HuH-7 (cell line): ENCODE measurements at places on chromosomes 3 and 15.

- DNase-seq, result no peak
Observed at GRCh38 chr3:194384156-194384555, 14.6 kb upstream of the LRRC15 start.

DNA sequence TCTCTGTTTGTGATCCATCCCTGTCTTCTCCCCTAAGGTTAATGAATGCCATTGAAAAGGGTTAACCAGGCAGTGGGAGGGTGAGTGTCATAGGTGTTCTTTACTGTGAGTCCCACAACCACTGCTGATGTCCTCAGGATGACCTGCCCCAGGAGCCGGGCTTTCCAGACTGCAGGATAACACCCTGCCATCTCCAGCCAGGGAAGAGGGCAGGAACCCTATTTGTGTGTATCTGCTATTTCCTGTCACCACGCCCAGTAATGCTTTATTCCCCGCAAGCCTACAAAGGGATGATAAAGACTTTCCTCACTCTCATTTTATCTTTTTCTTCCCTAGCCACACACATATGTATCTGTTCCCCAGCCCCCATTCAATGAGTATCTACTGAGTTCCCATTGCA lies 15.6 kb upstream of the CTXND1 start:
- no peak for DNase-seq

- no peak for DNase-seq
Observed at GRCh38 chr3:188465311-188465710, 311.4 kb downstream of the LPP start.

DNA sequence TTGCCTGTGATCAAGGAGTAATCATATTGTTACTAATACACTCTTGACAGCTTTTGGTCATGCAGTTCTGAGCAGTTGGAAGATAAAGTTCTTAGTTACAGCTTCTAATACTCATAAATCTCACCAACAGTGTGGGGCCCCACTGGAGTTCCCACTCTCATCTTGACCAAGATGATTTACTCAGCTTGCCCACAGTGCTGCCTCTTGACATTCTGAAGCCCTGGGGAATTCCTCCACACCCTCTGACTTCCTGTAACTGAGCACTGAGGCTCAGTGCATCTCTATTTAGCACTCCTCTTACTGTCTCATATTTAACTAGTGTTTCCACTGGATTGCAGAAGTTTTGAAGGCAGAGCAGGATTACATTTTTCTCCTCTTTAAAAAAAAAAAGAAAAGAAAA lies 1.9 kb upstream of the ARL6IP5 start:
- DNase-seq, result no peak

DNA sequence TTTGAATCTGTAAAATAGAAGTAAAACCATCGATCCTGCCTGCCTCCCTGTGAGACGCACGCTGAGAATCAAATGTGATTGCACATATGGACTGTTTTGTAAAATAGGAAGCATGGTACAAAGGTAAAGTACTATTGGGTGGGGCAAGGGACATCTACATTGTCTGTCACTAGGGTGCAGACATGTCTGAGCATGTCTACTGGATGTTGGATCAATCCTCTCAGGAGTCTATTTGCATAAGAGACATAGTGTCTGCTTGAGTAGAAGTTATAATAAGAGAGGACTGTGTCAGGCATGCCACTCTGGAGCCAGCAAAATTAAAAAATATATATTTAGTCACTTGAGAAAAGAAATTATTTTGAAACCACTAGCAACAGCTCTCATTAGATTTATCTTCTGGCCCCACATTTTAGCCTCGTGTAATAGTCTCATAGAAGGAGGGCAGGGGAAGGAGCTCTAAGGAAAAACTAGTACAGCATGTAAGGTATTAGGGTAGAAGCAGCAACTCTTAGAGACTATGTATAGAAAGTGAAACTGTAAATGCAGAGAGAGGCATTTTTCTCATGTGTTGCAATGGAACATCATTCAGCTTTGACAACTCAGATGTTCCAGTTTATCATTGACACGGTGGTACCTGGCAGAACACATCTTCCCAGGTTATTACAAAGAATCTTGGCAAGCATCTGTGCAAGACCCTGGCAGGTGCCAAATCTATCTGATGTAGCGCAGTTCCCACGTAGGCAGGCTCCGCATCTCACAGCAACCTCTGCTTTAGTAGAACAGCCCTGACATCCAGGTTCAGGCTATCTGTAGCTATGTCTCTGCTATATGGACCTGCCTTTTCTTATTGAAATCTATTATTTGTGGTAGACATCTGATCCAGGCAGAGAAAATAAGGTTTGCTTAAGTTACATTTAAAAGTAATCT lies 85.2 kb upstream of the CHL1 start:
- DNase-seq, result no peak

DNA sequence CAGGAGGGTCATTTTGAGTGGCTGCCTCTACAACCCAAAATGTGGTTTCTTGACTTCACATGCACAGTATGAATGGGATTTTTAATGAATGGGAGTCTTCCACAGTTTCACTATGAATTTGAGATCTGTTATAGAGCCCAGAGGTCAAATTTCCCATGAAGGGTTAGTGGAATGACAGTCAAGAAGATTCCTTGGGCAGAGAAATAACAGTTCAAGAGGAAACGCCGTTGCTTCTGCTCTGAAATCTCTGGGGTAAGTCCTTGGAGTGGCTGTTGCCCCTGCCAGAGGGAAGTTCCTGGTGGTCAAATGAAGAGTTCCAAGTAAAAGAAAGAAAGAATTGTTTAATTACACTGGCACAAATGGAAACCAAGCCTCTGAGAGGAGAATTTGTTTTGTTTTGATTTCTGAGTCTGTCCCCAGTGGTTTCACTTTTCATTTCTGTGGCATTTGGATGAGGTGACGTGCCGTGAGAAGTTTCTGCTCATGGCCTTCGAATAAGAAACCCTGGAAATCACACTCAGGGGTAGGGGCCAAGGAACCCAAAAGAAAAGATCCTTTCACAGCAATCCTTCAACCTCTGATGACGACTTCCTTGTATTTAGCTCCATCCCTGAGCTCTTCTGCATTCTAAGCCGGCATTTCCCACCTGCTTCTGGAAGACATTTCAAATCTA lies 77.5 kb upstream of the IL12A start:
- DNase-seq, result no peak

GRCh38 chr3:73781541-73781940 lies 156.8 kb upstream of the PDZRN3 start:
- no peak for DNase-seq

- DNase-seq, result peak; percentile 83
Observed at GRCh38 chr15:89772932-89773583, 3.1 kb upstream of the MESP2 start.

DNA sequence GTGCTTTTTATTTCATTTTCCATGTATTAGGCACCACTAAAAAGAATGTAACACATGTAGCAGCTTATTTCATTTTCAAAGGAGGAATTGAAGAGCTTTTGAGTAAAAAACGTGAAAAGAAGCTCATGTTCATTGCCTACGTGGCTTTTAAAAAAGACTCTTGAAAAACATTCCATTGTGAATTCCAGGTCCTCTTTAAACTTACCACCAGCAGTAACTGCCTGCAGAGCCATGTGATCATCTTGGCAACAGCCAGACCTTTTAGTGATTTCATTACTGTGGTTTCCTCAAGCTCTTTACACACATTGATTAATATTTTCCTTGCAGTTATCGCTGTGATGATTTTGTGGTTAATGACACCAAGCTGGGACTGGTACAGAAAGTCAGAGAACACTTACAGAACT lies 43.8 kb upstream of the FBXL22 start:
- DNase-seq, result no peak

- no peak for DNase-seq
Observed at GRCh38 chr3:162597226-162597625, 1100.6 kb downstream of the OTOL1 start.

- DNase-seq, result peak; percentile 43
Observed at GRCh38 chr3:31861826-31862225, 119.2 kb downstream of the OSBPL10 start.

GRCh38 chr15:66019826-66020398 lies 150.6 kb downstream of the RAB11A start:
- DNase-seq, result no peak

DNA sequence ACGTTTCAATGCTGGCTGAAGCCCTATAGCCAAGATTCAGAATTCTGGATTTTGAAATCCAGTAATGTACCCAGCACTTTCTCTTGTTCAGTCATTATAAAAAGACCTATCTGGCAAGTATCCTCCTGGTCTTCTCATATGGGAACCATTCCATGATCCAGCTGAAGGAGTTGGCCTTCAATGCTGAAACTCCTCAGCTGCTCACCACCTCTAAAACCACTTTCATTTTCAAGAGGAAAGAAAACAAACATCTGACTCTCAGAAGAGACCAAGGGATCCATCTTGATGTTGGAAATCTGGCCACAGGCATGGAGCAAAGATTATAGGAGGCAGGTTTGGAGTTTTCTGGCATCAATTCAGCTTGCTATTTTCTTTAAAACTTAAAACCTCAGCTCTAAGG lies 235.4 kb downstream of the FMN1 start:
- DNase-seq, result no peak

GRCh38 chr3:165347526-165347925 lies 151.3 kb upstream of the SLITRK3 start:
- no peak for DNase-seq

GRCh38 chr15:41945221-41945620 lies 27.1 kb downstream of the EHD4 start:
- no peak for DNase-seq

GRCh38 chr3:38318766-38319671 lies 27.6 kb upstream of the XYLB start:
- no peak for DNase-seq

- no peak for DNase-seq
Observed at GRCh38 chr3:146464005-146464595, 5.3 kb downstream of the PLSCR2 start.

DNA sequence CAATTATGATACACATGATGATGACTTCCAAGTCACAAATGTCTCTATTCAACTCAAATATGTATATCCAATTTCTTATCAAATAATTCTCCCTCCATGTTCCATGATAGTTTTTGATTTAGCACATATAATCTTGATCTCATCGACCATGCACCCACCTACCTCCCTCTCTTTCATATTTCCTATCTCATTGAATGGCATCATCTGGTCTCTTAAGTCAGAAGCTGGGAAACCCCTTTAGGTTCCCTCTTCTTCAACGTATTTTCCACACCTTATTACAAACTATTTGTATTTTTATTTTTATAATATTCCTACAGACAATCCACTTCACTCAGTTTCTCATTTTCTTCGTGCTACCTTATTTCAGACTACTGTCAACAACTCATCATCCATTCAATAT lies 56.9 kb upstream of the DPH6 start:
- no peak for DNase-seq

DNA sequence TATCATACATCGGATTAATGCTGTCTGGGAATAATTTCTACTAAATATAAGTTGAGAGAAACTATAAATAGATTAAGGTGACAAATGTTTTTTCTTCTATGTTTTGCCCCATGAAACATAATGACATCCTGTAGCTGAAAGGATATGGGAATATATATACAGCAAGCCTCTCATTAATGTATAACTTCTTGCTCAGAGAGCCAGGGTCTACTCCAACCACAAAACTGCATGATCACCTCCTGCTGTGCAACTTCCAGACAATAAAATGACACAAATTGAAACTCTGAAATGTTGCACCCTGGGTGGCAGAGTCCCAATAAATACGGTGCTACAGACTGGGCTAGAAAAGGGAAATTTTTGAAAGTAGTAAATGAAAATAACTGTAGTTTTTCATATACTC lies 571.9 kb upstream of the CBLB start:
- DNase-seq, result no peak

- DNase-seq, result peak; percentile 76
Observed at GRCh38 chr15:73927003-73927475, 777 bp downstream of the LOXL1 start.

DNA sequence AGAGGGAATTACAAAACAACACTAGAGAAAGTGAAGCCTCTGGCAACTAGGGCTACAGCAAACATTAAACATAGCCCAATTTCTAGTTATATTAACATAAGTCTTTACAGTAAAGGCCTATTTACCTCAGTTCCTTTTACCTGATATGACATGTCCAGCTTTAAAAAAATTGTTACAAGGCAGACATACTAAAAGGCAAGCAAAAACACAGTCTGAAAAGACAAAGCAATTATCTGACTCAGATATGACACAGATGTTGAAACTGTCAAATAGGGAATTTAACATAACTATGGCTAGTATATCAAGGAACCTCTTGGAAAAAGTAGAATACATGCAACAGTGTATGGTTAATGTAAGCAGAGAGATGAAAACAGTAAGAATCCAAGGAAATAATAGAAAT lies 238.6 kb downstream of the RAP2B start:
- no peak for DNase-seq

- DNase-seq, result no peak
Observed at GRCh38 chr3:89300981-89301380, 193.6 kb downstream of the EPHA3 start.

DNA sequence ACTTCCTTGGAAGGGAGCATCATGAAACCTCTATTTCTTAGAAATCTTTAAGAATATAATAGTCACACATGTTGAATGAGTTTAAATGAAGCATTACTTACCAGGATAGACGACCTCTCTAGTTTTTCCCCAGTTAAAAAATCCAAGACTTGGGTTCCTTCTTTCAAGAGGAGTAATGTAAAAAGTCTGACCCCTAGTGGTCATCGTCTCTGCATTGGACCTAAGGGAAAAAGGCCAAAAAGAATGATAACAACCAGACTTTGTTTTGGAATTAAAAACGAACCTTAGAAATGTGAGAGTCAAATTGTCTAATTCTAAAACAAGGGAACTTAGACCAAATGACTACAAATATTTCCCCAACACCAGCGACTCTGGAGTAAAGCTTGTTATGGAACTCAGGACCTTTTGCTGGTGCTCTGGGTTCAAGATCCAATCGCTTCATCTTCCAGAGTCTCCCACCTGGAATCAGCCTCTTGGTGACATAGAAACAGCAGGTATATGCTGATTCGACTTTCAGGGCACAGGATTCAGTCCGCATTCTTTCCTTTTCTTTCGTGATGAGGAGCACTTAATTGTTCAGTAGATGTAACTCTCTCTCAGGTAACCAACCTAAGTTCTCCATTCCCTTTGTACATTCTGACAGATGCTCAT lies 214.8 kb upstream of the TPRG1 start:
- DNase-seq, result no peak

- no peak for DNase-seq
Observed at GRCh38 chr15:44593042-44593736, 56.2 kb downstream of the EIF3J start.

DNA sequence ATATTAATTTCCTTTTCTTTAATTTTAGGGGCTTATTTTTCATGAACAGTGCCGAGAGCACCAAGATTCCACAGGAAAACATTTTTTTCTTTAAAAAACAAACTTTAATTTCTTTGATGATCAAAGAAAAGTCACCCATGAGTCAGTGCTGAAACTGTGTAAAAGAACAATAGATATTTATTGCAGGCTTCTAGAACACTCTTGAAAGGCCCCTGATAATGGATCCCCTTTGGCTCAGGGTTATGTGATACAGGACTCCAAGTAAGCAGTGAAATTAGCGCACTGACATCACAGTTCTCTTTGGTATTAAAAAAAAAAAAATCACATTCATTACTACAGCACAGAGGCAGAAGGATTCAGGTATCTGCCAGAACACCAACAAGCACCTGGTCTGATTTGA lies 66.1 kb upstream of the MYZAP start:
- DNase-seq, result no peak

- DNase-seq, result no peak
Observed at GRCh38 chr3:45023675-45024074, 2.4 kb upstream of the CLEC3B start.
